ENCODE measurements at places on chromosomes 6 and 20.

DNA sequence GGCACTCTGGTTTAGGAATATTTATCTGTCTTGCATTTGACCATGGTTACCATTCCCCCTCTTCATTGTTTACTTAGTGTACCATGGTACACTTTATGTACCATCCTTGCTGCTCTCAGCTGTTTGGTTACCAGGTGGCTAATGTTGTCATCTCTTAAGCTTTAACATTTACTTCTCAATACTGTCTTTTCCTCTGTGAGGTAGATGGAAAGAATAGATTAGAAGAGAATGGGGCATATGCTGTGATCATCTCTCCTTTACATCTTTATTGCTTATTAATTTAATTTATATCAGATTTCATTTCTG, 109.2 kb downstream of the NCOA3 start:
- no peak for DNase-seq

- no peak for DNase-seq
Observed at GRCh38 chr6:67141005-67141404, 1434.0 kb upstream of the EYS start.

GRCh38 chr6:110170081-110170480, 9.4 kb downstream of the WASF1 start:
- no peak for DNase-seq

DNA sequence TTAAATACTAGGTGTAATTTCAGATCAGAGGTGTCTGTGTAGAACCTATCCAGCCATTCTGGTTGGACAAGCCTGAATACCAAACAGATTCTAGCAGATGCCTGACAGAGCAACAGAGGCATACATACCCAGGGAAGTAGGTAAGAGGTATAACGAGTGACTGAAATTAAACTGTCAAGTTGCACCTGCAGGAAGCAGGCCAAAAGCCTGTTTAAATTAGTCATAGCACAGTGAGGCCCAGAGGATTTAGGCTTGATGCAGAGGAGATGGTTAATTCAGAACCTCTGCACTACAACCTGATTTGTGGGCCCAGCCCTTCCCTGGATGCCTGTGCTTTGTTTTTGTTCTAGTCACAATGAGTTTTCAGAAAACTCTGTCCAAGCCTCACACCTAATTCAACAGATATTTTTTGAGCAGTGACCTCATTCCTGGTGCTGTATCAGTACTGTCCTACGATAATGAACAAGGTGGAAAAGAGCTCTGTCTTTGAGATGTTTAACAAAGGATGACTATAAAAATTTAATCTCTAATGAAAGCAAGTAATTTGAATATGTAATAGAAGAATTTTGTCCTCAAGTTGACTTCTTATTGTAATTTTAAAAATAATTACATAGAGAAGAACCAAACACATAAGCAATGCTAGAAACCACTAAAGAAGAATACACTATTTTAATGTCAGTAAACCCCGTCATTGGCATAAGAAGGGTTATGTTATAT, 31.7 kb downstream of the C6orf58 start:
- no peak for DNase-seq

GRCh38 chr6:33202799-33203198, 1.7 kb upstream of the HSD17B8 start:
- peak; percentile 40 for DNase-seq

- DNase-seq: no peak
Observed at GRCh38 chr6:9704989-9705388, 709.9 kb downstream of the TFAP2A start.

DNA sequence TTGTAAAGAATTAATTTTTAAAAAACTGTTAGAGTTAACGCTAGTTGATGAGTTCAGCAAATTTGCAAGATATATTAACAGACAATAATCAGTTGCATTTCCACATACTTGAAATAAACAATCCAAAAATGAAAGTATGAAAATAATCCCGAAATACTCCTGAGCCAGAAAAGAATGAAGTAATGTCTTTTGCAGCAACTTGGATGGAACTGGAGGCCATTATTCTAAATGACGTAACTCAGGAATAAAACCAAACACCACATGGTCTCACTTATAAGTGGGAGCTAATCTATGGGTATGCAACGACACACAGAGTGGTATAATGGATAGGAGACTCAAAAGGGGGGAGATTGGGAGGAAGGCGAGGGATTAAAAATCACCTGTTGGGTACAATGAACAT, 872.9 kb upstream of the GJE1 start:
- no peak for DNase-seq

- no peak for DNase-seq
Observed at GRCh38 chr6:88764081-88764480, 199.3 kb downstream of the RNGTT start.

DNA sequence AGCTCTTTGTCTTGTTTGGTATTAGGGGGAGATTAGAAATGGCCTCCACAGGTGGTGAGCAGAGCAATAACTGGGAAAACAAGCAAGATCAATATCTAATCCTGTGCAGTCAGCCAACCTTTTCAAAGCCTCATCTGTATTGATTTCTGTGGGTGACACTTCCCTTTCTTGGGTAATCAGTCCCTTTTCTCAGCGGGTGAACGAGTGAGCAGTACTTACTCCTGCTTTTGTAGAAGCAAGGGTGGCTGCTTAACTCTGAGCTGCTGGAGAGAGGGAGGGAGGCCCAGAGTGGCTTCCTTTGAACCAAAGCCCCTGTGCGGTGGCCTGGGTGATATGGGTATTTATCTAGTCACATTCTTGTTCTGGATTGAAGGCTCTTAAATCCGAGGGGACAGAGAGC, 254.8 kb upstream of the CHD6 start:
- no peak for DNase-seq

- DNase-seq: no peak
Observed at GRCh38 chr6:90019216-90019615, 124.9 kb downstream of the GJA10 start.

DNA sequence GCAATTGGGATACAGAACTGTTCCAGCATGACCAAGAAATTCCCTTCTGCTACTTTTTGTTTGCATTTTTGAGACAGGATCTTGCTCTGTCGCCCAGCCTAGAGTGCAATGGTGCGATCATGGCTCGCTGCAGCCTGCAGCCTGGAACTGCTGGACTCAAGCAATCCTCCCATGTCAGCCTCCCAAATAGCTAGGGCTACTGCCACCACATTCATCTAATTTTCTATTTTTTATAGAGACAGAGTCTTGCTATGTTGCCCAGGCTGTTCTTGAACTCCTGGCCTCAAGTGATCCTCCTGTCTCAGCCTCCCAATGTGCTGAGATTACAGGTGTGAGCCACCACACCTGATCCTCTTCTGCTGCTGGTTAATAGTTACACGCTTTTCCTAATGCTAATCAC, 204.9 kb downstream of the SOX4 start:
- DNase-seq: no peak

DNA sequence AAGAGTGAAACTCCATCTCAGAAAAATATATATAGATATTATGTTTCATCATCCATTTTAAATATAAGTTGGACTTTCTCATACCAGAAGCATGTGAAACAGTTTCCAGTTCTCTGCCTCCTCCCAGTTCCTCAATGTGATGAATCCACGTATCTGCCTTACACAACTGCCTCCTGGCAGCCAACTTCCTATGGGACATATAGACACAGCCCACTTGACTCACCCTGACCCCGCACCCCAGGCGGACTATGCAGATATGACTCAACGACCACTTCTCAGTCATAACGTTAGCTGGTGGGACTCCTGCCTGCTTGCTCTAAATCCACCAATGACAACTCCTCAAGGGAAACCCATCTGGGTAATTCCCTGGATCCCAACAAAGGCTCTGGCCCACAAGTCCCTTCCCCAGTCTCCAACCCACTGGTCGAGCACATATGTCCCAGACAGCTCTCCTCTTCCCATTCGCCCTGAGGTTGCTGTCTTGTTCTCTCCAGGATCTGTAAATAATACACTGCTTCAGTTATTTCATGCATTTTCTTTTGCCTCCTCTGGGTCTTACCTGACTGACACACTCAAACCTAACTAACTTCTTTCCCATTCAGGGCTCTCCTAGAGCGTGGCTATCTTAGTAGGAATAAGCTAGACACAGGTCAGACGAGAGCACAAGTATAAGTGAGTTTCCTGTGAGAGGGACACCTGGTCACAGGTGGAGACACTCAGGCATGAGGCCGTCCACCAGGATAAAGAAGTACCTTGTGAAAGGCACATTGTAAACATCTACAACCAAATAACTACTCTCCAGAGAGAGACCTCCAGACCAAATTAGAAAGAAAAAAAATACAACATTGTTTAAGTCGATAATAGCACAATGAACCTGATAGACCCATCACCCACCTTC, 548.5 kb downstream of the CD83 start:
- peak; percentile 76 for DNase-seq

DNA sequence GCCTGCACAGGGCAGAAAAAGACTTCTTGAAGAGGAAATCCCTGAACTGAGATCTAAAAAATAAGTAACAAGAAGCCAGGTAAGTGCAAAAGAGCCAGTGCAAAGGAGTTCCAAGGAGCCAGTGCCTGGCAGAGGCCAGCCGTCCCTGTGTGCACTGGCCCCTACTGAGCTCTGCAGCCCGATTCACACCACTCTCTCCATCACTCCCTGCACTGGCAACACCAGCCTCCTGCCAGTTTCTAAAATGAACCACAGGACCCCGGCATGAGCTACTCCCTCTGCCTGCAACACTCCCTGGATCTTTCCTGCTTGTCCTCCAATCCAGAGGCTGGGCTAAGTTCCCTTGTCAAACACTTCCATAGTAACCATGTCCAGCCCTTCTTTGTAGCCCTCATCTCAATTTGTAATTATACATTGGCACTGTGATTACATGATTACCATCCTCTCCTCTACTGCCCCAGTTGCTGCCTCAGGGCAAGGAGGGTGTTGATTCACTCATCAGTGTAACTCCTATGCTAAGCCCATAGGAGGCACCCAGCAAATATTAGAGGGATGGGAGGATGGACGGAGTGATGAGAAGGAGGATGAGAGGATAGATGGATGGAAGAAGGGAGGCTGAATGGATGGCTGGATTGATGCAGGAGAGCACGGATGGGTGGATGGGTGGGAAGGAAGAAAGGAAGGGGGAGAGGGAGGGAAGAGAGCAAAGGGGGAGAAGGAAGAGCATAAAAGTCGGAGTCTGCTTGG, 49.3 kb downstream of the SIRPA start:
- no peak for DNase-seq

DNA sequence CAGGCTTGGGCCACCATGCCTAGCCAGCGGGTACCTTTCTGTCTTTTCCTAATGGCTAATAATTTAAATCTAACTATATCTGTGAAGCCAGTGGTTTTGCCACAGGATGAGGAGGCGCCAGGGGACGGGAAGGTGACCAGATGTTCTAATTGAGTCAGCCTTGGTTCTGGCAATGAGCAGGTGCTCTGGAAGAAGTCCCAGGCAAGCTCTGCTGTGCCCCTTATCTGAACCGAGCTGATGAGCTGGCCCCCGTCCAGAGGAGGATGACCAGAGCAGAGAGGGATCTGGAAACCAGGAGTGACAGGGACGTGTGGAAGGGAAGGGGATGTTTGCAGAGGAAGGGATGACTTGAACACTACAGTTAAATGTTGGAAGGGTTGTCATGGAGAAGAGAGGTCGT, 46.7 kb downstream of the SLC35D3 start:
- no peak for DNase-seq

GRCh38 chr6:137749696-137750211, 117.3 kb upstream of the TNFAIP3 start:
- DNase-seq: no peak

Data from activated CD8-positive, alpha-beta memory T cell treated with anti-CD3 and anti-CD28 coated beads, Interleukin-2, amount 10 ng/mL, durations not matched to agents 7 days and 5 days (primary cell).